ENCODE measurements at places on chromosomes 5 and 9.
A peak's percentile ranks its signal among the peaks of the same experiment; 100 is the strongest.

DNA sequence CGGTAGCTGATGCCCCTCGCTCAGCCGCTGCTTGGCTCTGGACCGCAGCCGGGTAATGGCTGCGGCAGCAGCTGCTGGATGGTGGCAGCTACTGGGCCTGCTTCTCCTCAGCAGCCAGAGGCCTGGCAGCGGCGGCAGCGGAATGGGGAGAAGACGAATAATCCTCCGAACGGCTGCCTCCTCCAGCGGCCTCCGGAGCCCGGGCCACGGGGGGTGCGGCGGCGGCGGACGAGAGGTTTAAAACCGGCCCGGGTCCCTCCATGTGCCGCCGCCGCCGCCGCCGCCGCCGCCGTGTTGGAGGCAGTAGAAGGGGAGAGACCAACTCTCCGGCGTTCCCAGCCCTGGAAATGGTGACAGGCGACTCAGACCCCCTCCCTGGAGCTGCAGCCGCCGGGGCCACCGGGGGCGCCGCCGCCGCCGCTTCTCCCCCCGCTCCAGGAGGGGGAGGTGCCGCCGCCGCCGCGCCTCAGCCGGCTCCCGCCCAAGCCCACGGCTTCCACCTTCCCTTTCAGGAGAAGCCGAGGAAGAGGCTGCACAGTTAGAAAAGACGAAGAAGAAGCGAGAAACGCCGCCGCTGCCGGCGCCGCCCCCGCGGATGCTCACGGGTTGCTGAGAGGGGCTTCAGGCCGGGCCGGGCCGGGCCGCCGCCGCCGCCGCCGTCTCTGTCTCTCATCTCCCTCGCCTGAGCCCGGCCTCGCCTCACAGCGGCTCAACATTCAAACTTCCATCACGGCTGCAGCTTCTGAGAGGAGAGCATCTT, 118.4 kb upstream of the PRSS3 start:
- peak; percentile 68 for DNase-seq

GRCh38 chr5:116577064-116577788, 2.6 kb upstream of the SEMA6A start:
- no peak for DNase-seq

DNA sequence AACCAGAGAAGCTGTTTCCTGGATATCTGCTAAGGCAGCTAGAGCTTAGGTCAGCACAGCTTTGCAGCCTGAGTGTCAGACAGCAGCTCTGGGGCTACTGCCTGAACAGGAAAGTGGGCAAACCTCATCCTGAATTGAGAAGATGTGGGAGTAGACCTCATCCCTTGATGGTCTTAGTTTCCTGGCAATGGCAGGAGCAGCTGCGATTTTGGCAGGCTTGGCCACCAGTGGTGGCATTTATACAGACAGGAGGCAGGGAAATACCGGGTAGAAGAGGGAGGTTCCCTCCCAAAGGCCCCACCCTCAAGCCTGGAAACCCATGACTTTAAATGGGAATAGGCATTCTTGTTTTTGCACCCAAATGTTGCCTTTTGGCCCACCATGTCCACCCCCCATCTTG, 69.7 kb downstream of the LIX1 start:
- DNase-seq = no peak

DNA sequence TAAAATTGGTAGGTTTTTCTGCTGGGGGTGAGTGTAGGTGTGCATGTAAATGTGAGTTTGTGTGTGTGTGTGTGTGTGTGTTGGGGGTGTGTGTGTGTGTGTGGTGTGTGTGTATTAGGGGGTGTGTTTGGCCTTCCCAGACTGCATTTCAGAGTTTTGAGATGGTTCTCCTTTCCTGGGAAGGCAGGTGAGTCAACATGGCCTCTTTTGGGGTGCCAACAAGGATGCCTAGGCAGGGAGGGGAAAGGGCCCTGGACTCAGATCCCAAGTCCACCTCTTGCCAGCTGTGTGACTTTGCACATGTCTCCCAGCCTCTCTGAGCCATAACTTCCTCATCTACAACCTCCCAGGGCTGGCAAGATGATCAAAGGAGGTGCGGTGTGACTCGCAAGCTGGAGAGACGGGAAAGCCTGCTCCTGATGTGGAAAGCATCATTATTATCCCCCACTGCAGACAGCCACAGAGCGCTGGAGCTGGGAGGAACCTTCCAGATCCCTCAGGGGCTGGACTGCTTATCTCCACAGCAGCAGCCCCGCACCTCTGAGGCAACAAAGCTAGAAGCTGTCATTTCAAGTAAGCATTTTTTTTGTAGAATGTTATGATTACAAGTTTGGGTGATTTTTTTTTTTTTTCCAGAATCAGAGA, 63.5 kb upstream of the TBC1D2 start:
- DNase-seq = no peak

DNA sequence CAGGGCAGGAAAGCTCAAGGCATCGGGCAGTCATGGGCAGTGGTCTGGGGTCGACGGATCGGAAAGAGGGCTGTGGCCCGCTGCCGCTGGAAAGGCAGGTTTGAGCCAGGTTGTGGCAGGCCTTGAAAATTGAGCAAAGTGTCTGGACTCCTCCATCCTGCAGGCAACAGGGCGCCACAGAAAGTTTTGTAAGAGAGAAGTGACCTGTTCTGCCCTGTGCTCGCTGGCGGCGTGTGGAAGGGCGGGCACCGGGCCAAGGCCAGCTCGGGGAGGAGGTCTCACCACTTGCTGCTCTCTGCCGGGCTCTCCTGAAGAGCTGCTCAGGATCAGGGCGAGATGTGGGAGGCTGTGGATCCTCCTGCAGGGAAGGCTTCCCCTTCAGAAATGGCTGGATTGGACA, 41.4 kb upstream of the FAT2 start:
- no peak for DNase-seq

Data from NCI-H1092 (cell line).